ENCODE measurements at places on chromosomes 7 and 10. TPM values are rescaled to one million over a fixed set of nuclear protein-coding genes. Genes with fewer than 3 reads are reported as not detected.

- H3K36me3 ChIP-seq, result no peaks in the 10 kb centered on the region
- no peak overlapping the region for H3K27ac ChIP-seq
- H3K4me3 ChIP-seq, result no peak overlapping the region
- peaks cover 2% of the 10 kb centered on the region for H3K4me1 ChIP-seq
- DNase-seq, result no peak
These were observed 81.0 kb upstream of the ASAH2 start for GRCh38 chr10:50332108-50332842.

VWA2 gene
- total RNA-seq, result not detected

DNA sequence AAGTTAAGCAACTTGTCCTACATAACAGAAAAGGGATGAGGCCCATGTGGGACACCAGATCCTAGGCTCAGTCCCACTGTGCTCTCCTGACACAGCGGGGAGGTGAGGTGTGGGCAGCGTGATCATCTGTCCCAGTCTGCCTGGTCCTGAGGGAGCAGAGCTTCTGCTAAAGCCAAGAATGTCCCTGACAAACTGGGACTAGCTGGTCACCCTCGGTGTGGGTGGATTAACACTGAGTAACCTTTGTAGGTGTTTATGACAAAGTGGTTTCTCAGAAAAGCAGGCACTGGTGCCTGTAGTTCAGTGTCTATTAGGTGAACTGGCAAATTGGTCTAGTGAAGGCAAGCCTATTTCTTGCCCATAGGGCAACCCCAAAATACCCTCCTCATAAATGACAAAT, 127.8 kb upstream of the HABP2 start:
- no peak overlapping the region for H3K4me3 ChIP-seq
- no peaks in the 10 kb centered on the region for H3K4me1 ChIP-seq
- no peak for DNase-seq
- H3K27me3 ChIP-seq, result no peaks in the 10 kb centered on the region
- H3K36me3 ChIP-seq, result peaks cover 9% of the 10 kb centered on the region

DNA sequence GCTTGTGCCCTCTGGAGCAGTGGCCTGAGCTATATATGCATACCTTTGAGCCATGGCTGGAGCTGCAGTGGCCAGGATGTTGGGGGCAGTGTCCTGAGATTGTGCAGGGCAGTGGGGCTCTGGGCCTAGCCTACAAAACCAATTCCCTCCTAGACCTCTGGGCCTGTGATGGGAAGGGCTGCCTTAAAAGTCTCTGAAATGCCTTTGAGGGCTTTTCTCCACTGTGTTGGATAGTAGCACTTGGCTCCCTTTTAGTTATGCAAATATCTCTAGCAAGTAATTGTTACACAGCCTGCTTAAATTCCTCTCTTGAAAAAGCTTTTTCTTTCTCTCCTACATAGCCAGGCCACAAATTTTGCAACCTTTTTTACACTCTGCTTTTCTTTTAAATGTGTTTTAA, 426.4 kb downstream of the ACTR3B start:
- peaks cover 2% of the 10 kb centered on the region for H3K27me3 ChIP-seq
- no peak overlapping the region for H3K4me3 ChIP-seq
- H3K4me1 ChIP-seq, result no peaks in the 10 kb centered on the region
- H3K27ac ChIP-seq, result no peak overlapping the region
- DNase-seq, result no peak

DNA sequence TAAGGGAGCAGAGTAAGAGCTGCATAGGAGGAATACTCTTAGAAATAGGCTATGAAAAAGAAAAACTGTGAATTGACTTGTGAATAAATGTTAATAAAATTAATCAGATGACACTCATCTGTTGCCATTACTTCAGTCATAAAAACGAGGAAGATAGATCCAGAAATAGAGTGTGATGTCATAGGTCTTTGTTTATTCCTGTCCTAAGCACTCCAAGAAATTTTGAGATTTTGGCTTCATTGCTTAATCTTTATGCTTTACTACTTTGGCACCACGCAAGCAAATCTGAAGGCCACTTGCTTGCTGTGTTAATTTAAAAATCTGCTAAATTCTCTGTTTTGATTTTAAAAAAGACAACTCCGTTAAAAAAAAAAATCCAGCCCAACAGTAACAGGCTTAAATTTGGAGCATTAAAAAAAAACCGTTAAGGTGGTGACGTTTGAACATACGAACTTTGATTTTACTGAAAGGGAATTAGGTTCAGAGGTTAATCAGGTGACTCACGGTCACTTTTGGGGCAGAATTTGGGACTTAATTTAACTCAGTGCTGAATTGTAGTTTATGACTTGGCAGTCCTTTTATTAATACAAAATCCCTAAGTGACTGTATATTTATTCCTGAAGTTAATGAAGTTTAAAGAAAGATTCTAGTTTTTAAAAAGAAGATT, 3.4 kb downstream of the IFRD1 start:
- no peaks in the 10 kb centered on the region for H3K36me3 ChIP-seq
- peak overlapping the region; percentile 79 for H3K4me3 ChIP-seq
- no peak for DNase-seq

AGBL3 gene
- 2.3 TPM for total RNA-seq
